T-helper 17 cell (primary cell): ENCODE measurements at places on chromosomes 4 and X. TPM values are rescaled to one million over a fixed set of nuclear protein-coding genes. Genes with fewer than 3 reads are reported as not detected.

The ERAS gene
- total RNA-seq: not detected

DNA sequence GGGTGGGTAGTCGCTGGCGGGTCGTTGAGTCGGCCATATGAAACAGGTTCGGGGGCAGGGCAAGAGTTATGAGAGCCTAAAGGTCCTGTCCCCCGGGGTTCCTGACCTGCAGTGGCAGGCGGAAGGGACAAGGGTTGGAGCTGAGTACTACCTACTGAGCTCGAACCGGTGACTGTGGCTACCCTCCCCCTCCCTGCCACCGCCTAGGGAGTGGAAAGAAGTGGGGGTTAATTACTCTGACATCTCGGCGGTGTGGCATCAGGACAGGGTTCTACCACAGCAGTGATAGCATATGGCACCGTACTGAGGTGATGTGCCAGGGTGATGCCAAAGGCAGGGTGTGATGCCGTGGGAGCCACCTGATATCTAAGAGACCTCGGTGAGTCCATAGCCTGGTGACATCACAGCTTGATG is 307 bp downstream of the ATG4A start:
- no peaks in the 10 kb centered on the region for H3K36me3 ChIP-seq
- no peak overlapping the region for H3K4me3 ChIP-seq
- H3K27me3 ChIP-seq: no peaks in the 10 kb centered on the region
- no peak for DNase-seq

The FAM114A1 gene
- total RNA-seq: not detected

GRCh38 chr4:26116057-26116456 is 202.0 kb downstream of the SMIM20 start:
- DNase-seq: no peak
- no peaks in the 10 kb centered on the region for H3K36me3 ChIP-seq
- H3K27me3 ChIP-seq: no peaks in the 10 kb centered on the region
- H3K4me3 ChIP-seq: no peak overlapping the region
- peaks cover 3% of the 10 kb centered on the region for H3K4me1 ChIP-seq
- H3K27ac ChIP-seq: no peak overlapping the region

DNA sequence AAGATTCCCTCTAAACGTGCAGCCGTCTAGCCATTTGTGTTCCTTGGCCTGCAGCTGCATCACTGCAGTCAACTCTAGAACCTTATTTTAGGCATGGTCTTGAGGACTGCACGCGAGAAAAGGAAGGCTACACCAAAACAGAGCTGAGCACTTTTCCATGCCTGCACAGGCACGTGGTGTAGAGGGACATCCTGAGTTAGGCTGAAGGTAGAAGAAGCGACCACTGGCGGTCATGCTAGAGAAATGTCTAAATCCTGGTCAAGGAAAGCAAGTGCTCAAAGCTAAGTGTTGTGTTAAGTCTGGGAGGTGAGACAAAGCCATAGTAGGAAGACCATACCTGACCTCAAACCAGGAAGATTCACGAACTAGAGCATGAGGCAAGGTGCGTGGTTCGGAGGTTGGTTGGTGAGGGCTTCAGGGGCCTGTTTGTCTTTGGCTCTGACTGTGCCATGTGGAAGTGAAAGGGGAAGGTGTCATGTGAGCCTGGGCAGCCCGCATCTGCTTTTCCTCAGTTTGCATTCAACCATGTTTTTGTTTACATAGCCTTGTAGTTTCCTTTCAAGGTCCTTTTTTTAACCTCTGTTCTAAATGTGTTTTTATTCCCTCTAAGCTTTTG is 203.8 kb downstream of the AASDH start:
- no peak overlapping the region for H3K4me3 ChIP-seq
- DNase-seq: no peak
- peak overlapping the region; percentile 72 for H3K27ac ChIP-seq
- peaks cover 1% of the 10 kb centered on the region for H3K36me3 ChIP-seq
- peaks cover 4% of the 10 kb centered on the region for H3K4me1 ChIP-seq

- no peak overlapping the region for H3K4me3 ChIP-seq
- no peaks in the 10 kb centered on the region for H3K27me3 ChIP-seq
- peaks cover 2% of the 10 kb centered on the region for H3K36me3 ChIP-seq
Measured at GRCh38 chr4:24949970-24950369, 37.1 kb upstream of the CCDC149 start.
